ENCODE measurements at places on chromosomes 3 and 15. TPM values are rescaled to one million over a fixed set of nuclear protein-coding genes. Genes with fewer than 3 reads are reported as not detected.

Gene RARB
- total RNA-seq: 8.9 TPM

DNA sequence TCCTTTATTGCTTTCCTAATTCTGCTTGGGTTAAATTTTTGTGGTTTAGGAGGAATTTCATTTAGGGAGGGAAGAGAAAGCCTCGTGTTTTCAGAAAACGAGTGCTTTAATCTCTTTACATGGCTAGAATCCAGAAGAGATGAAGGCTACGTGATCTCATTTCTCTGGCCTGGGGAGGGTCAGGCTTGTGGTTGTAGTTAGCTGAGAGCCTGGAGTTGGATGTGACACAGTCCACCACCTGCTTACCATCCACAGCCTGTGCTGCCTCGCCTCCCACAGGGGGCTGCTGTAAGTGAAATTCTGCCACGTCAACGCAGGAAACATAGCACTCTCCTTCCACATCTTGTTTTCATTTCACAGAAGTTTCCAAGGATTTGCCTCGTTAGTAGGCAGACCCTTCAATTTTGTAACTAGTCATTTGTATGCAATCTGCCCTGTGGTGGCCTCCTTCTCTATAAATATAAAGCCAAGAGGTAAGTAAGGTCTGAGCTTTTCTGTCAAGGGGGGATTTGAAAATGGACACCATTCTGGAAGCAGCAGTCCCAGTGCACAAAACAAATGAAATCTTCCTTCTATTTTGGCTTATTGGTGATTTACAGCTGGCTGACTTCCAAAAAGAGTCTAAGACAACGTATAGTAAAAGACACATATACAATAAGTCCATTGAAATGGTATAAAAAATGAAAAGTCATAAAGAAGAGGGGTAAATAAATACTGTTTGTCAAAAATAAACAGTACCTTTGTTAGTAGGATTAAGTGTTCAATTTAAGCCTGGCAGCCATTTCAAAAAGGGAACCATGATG, 3.4 kb downstream of the GXYLT2 start:
- no peak for DNase-seq

GRCh38 chr3:153221748-153222162, 59.7 kb downstream of the RAP2B start:
- DNase-seq: peak; percentile 85

DNA sequence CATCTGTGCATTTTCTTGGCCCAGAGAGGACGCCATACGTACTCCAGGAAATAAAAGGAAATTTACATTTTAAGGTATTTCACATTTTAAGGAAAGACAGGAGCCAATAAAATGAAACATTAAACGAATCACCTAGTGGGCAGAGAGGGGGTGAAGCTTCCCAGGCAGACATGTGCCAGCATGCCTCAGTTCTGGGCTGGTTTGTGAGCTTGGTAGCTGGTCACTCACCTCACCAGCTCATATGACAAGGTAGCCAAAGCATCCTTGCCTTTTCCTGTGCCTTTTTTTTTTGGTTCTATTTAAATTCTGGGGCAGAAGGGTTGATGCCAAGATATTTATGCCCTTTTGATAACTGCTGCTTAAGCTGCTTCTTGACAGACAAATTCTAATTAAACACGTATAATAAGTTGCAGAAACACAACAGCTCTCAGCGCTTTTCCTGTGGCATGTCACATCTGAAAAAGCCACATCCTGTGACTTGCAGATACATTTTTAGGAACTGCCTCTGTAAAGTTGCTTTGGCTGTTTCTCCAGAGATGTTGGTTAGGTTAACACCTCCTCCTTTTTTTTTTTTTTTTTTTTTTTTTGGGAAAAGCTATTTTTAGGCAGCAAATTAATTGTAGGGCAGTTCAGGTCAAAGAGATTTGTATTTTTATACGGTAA, 218.6 kb downstream of the PDCD6IP start:
- no peak for DNase-seq

DNA sequence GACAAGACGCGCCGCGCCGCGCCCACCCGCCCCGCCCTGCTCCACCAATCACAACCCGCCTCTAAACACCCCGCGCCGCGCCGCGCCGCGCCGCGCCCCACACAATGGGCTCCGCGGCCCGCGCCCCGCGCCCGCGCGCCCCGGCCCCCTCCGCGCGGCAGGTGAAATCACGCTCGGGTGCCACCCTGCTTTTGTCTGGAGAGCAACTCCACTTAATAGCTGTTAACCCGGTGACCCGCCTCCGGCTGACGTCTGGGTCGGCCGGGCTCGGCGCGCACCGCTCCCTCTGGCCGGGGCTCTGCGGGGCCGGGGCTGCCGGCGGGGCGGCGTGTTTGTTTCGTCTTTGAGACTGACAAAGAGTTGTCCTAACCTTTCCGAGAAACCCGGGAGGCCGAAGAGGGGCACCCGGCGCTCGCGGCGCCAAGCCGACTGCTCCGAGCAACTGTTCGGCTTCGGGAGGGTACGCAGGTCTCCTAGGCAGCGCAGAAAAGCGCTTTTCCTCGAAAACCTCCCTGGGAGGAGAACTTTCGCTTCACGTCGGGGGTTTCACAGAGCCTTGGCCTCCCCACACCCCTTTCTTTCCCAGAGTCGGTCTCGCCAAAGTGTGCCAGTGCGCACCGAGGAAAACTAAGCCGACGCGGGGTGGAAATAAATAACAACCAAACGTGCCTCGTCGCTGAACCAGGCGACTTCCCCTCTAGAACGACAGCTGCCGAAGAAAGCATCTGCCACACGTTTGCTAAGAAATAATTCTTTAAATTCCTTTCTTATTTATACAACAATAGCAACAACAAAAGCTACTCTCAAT, 518.4 kb downstream of the FOXP1 start:
- DNase-seq: peak; percentile 91

Gene SPINK8
- not detected for total RNA-seq

- no peak for DNase-seq
Observed at GRCh38 chr3:45097296-45097883, 48.8 kb downstream of the CDCP1 start.

DNA sequence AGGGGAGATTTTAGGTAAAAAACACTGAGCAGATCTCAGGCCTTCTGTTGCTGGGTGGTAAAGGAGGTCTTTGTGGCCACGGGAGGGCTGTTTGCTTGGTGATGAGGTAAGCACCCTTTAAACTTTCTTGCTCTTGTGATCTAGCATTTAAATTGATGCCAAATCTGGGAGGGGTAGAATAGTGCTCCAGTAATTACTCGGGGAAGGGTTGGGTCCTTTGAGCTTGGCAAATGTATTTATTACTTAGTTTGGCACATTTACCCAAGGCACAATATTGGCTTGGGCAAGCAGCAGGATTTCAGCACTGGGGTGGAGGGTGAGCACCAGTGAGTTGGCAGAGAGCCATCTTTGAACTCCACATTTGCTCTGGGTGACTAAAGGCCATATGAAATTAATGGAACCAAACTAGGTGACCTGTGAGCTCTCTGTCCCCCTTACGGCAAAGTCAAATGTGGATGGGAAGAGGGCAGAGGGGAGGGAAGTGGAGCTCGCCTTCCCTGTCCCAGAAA, 185.9 kb upstream of the ONECUT1 start:
- no peak for DNase-seq

DNA sequence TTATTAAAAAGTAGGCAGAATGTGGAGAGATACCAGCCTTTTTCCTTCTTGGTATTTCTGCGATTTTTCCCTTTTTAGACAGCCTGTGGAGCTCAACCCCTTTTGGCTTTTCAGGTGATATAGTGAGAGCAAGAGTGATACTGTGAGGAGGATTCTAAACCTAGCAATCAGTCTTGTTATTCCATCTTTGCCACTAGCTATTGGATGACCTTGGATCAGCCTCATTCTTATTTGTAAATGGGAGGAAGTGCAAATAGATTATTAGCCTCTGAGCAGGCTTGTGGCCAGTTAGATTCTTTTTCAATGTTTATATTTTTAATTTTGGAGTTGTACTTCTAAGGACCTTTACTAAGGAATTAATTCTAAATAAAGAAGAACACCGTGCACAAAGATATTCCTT, 34.0 kb downstream of the IQGAP1 start:
- DNase-seq: no peak

DNA sequence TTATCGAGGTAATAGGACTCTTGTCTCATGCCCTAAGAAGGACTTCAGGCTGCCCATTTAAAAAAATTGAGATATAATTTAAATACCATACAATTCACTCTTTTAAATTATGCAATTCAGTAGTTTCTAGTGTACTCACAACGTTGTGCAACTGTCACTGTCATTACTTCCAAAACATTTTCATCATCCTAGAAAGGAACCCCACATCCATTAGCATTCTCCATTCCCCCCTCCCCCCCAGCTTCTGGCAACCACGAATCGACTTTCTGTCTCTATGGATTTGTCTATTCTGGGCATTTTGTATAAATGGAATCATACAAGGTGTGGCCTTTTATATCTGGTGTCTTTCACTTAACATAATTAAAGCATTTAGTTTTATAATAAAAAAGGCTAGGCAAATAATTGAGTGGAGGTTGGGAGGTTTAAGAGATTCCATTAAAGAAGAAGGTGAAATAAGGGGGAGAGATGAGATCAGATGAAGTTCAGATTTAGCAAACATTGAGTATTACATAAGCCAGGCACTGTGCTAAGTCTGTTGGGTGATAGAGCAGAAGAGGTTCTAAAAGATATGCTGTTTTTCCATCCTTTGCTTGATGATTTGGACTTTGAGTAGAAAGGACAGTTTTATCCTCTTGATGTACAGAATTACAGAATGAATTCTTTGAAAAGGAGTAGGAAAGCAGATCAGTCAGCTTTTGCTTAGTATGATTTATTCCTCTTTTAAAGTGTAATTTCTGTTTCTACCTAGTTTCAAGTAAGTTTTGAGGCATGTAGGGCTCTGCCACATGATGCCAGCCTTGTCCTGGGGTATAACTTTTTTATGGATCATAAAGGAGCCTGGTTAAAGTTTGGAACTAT, 36.3 kb downstream of the UBE2E2 start:
- no peak for DNase-seq

- DNase-seq: no peak
Observed at GRCh38 chr3:115986555-115987207, 363.4 kb downstream of the GAP43 start.

- DNase-seq: no peak
Observed at GRCh38 chr15:55344206-55344605, 25.2 kb downstream of the PIGB start.

Gene TGM4
- not detected for total RNA-seq

- DNase-seq: no peak
Observed at GRCh38 chr3:58633157-58633865, 33.3 kb downstream of the FAM3D start.

- DNase-seq: peak; percentile 86
Observed at GRCh38 chr3:3799173-3800079, at the start of gene LRRN1. LRRN1 (plus strand) TSS chr3:3799431; CDS start chr3:3844642, 45,211 bp downstream.

DNA sequence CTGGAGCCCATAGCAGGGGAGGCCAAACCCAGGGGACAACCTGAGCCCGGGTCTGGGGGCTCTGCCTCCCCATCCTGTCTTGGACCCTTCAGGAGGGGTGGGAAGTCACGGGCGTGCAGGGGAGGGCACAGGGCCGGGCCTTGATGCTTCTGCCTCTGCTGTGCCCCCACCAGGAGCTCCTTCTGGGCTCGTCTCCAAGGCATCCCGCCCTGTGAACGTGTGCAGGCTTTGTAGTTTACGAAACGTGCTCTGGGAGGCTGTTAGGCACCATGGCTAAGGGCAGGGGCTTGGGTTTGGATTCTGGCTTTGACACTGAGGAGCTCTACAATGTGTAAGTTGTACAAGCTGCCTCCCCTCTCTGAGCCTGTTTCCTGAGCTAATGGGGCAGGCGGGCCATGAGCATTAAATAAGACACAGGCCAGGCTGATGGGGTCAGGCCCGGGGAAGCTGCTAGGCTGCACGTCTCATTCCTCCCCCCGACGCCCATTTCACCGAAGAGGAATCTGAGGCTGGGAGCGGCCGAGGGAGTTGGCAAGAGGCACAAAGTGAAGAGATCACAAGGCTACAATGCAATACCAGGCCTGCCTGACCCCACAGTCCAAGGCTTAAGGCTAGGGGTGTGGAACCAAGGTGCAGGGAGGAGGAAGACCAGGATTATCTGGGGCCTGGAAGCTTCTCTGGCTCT, 19.6 kb downstream of the PLXND1 start:
- DNase-seq: peak; percentile 91

GRCh38 chr3:150073513-150073912, 102.8 kb upstream of the PFN2 start:
- DNase-seq: no peak

Gene SLC6A11
- total RNA-seq: 0.10 TPM

Gene CHRM5
- total RNA-seq: not detected

Gene HRH1
- total RNA-seq: 5.5 TPM

Gene HDDC3
- 5.9 TPM for total RNA-seq

Gene TRIM71
- total RNA-seq: not detected

DNA sequence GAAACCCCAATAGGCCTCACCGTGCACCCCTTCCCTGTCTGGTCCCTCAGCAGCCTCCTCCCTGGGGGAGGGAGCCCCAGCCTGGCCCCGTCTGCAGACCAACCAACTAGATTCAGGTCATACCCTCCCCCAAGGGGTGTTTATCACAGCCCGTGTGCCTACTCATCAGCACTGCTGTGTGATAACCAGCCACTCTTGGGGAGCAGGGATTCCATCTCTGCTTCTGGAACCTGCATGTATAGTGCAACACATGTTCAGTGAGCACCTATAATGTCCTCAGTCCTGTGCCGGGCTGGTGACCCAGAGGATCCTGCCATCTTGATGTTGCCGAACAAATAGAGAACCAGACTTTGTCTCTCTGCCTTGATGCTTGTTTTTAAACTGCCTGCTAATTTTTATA, 6.6 kb upstream of the SLCO2A1 start:
- no peak for DNase-seq

- DNase-seq: no peak
Observed at GRCh38 chr3:46067401-46067800, 40.1 kb upstream of the XCR1 start.

- DNase-seq: no peak
Observed at GRCh38 chr3:61832375-61833229, 271.2 kb downstream of the PTPRG start.
